GM23248 (cell line): ENCODE measurements at places on chromosomes 12 and 14. TPM values are rescaled to one million over a fixed set of nuclear protein-coding genes. Genes with fewer than 3 reads are reported as not detected.
A peak's percentile ranks its signal among the peaks of the same experiment; 100 is the strongest.

Gene WSCD2
- total RNA-seq: not detected in 2 replicates

Gene PLXNC1
- 1.9 and 2.1 TPM in 2 replicates for total RNA-seq

Gene IFNG-AS1
- not detected in 2 replicates for total RNA-seq

Gene LYZ
- total RNA-seq: not detected in 2 replicates

Gene GLIPR1L2
- 0.51 and 1.6 TPM in 2 replicates for total RNA-seq

Gene PDE3A
- 0.38 and 0.43 TPM in 2 replicates for total RNA-seq

DNA sequence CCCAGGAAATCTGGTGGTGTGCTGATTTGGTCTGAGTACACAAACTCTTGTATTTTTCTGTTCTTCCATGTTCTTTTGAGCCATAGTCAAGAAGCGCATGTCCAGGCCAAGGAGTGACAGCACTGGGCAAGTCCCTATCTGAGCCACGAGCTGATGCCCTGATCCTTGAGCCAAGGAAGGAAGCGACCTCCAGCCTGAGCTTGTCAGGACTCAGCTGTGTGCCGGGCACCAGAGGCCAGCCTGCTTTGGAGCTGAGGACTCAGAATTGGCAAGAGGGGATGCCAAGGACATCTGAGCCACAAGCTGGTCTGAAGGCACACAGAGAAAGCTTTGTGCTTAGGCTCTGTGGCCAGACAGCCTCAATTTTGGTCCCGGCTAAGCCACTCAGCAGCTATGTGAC is 52.6 kb downstream of the GALNT16 start:
- DNase-seq: no peak
- peaks cover 8% of the 10 kb centered on the region for H3K4me1 ChIP-seq
- no peaks in the 10 kb centered on the region for H3K36me3 ChIP-seq
- H3K27me3 ChIP-seq: 0 out of 2 replicates have a peak, but pooled peaks cover under 1% of the 10 kb centered on the region

DNA sequence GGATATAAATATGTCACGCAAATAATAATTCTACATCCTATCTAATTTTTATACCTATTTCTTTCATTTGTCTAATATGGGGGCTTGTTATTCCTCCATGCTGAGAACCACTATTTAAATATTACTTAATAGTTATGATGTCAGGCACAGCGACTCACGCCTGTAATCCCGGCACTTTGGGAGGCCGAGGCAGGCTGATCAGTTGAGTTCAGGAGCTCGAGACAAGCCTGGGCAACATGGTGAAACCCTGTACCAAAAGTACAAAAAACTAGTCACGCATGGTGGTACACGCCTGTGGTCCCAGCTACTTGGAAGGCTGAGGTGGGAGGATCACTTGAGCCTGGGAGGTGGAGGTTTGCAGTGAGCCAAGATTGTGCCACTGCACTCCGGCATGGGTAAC is 45.2 kb downstream of the GXYLT1 start:
- no peak for DNase-seq
- H3K4me3 ChIP-seq: no peak overlapping the region
- H3K27ac ChIP-seq: no peak overlapping the region
- peaks cover 12% of the 10 kb centered on the region for H3K36me3 ChIP-seq
- H3K4me1 ChIP-seq: 0 out of 2 replicates have a peak, but pooled peaks cover under 1% of the 10 kb centered on the region

DNA sequence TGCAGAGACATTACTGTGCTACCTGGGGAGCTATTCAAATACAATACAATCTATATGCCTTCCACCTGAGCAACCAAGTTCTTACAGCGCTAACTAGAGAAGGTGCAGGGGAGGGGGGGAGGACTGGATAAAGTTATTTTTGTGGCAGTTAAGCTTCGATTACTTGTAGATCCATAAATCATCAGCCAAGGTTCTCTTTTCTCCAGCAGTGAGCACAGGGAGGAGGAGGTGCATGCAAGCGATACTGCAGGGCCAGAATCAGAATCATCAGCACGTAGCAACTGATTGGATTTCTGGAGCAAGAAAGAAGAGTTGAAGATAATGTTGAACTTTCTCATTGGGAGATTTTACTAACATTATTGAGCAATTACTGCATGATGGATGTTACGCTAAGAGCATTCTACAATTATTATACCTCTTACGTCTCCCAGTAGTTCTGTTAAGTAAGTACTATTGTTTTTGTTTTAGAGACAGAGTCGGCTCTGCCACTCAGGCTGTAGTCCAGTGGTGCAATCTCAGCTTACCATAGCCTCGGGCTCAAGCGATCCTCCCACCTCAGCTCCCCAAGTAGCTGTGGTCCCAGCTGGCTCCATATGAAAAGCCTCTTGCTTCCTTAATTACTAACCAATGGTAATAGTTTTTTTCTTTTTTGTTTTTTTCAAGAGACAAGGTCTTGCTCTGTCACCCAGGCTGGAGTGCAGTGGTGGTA is 74.6 kb upstream of the EEA1 start:
- no peaks in the 10 kb centered on the region for H3K27me3 ChIP-seq
- H3K27ac ChIP-seq: no peak overlapping the region

DNA sequence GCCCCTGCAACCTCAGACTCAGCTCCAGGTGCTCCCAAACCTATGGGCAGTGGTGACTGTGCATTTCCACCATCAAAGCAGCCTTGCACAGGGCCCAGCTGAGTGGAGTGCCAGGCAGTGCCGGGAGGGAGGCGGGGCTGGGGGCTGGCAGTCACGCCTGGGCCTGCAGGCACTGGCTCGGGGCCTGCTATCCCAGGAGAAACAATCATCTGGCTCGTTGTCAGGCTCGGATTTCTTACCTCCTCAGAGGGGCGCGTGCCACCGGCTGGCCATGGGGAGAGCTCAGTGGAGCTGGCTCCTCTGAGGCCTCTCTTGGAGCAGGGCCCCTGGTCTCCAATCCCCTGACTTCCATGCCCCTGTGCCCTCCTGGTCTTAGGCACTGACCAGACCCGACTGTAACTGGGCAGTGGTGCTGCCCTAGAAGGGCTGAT is 20.2 kb upstream of the PPP1R13B start:
- no peak overlapping the region for H3K27ac ChIP-seq
- H3K4me1 ChIP-seq: 0 out of 2 replicates have a peak, but pooled peaks cover 4% of the 10 kb centered on the region
- no peaks in the 10 kb centered on the region for H3K36me3 ChIP-seq
- DNase-seq: no peak

GRCh38 chr12:99267038-99267437 is 380.5 kb upstream of the GARIN6 start:
- no peaks in the 10 kb centered on the region for H3K27me3 ChIP-seq
- no peaks in the 10 kb centered on the region for H3K36me3 ChIP-seq
- no peak overlapping the region for H3K4me3 ChIP-seq
- H3K27ac ChIP-seq: no peak overlapping the region
- H3K4me1 ChIP-seq: no peaks in the 10 kb centered on the region
- no peak for DNase-seq

DNA sequence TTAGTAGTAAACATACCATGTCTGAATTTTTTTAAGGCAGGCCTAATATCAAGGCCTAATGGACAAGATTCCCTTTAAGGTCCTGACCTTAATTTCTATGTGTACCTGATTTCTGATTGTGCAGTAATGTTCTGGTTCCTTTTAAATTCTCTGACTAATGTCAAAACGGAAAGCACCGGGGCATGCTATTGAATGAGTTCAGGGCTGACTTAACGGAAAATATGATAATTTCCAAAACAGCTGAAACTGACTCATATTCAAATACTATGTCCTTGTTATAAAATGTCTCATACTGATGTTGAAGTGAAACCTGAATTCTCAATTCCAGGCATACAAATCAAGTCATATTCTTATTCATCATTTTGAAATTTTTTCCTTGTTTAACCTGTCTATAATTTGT is 6.7 kb downstream of the TAS2R43 start:
- no peak for DNase-seq
- H3K27ac ChIP-seq: no peak overlapping the region
- H3K4me1 ChIP-seq: no peaks in the 10 kb centered on the region
- no peaks in the 10 kb centered on the region for H3K27me3 ChIP-seq
- no peak overlapping the region for H3K4me3 ChIP-seq

- no peaks in the 10 kb centered on the region for H3K27me3 ChIP-seq
- H3K27ac ChIP-seq: no peak overlapping the region
- H3K4me3 ChIP-seq: no peak overlapping the region
- peak; percentile 91 for DNase-seq
- peaks cover 31% of the 10 kb centered on the region for H3K4me1 ChIP-seq
- H3K36me3 ChIP-seq: no peaks in the 10 kb centered on the region
Observed at GRCh38 chr14:36996133-36996856, 176.1 kb downstream of the SLC25A21 start.

GRCh38 chr12:18805516-18806248 is 67.8 kb downstream of the CAPZA3 start:
- H3K4me3 ChIP-seq: no peak overlapping the region
- H3K36me3 ChIP-seq: no peaks in the 10 kb centered on the region
- no peaks in the 10 kb centered on the region for H3K27me3 ChIP-seq
- no peaks in the 10 kb centered on the region for H3K4me1 ChIP-seq

DNA sequence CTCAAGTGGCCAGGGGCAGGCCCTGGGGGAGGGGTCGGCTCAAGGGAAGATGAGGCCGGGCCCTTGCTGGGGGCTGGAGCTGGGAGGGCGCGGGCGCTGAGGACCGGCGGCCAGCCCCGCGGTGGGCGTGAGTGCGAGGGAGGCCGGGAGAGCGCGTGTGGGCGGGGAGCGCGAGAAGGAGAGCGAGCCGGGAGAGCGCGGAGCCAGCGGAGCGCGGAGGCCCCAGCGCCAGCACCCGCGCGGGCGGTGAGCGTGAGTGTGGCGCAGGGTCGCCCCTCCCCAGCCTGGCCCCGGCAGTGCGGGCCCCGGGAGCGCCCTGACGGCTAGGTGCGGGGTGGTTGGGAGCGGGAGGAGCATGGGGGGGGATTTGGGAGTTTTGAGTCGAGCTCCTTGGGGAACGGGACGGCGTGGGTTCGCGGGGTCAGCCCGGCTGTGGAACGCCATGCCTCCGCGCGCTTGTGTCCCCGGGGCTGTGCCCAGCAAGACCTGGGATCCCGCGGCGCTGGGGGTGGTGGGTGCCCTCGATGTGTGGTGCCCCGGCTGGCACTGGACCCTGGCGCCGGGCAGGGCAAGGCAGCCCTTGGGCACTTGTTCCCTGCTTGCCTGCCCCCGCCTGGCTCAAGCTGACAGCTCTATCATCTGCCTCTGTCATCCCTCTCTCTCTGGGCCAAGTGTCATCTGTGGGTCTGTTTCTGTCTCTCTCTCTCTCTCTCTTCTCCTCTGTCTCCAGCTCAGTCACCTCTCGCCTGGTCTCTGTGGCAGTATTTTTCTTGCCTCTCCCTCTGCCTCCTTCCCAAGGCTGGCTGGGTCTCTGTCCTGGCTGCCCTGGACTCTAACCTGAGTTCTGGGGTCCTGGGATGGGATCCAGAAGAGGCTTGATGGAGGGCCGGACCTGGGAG is at the start of gene LBHD2:
TSS of gene LBHD2 (plus strand) at position 190 of the 899 bp plus-strand sequence. CDS start 1,803 bp downstream, outside the sequence.
- H3K27ac ChIP-seq: no peak within 1 kb of the TSS
- DNase-seq: peak; percentile 56
- no peak within 1 kb of the TSS for H3K4me3 ChIP-seq

DNA sequence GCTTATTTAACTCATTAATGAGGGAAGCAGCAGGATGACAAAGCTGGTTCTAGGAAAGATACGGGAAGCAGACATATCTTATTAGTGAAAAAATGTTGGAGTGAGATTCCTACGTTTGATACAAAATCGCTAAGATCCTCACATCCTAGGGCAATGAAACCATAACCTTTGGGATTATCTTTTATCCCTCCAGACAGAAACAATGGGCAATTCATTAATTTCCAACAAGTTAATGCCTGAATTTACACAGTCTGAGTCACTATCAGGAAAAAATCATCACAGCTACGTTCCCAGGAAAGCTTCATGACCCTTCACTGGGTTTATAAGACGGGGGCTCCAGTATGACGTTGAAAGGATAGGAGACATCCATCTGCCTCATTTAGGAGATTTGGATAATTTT is 45.0 kb downstream of the SLC24A4 start:
- H3K36me3 ChIP-seq: no peaks in the 10 kb centered on the region
- DNase-seq: no peak
- peaks cover 48% of the 10 kb centered on the region for H3K27me3 ChIP-seq
- H3K4me3 ChIP-seq: no peak overlapping the region
- H3K4me1 ChIP-seq: no peaks in the 10 kb centered on the region
- no peak overlapping the region for H3K27ac ChIP-seq

GRCh38 chr12:128259556-128260070 is 7.4 kb upstream of the TMEM132C start:
- H3K27ac ChIP-seq: no peak overlapping the region
- no peak overlapping the region for H3K4me3 ChIP-seq
- H3K27me3 ChIP-seq: no peaks in the 10 kb centered on the region
- no peaks in the 10 kb centered on the region for H3K36me3 ChIP-seq
- no peaks in the 10 kb centered on the region for H3K4me1 ChIP-seq
- DNase-seq: peak; percentile 50

- no peaks in the 10 kb centered on the region for H3K36me3 ChIP-seq
- H3K27me3 ChIP-seq: no peaks in the 10 kb centered on the region
- H3K4me3 ChIP-seq: peak overlapping the region; percentile 91
- H3K27ac ChIP-seq: peak overlapping the region; percentile 73
- peak; percentile 87 for DNase-seq
Observed at GRCh38 chr12:54009171-54010052, 627 bp downstream of the HOXC8 start.

DNA sequence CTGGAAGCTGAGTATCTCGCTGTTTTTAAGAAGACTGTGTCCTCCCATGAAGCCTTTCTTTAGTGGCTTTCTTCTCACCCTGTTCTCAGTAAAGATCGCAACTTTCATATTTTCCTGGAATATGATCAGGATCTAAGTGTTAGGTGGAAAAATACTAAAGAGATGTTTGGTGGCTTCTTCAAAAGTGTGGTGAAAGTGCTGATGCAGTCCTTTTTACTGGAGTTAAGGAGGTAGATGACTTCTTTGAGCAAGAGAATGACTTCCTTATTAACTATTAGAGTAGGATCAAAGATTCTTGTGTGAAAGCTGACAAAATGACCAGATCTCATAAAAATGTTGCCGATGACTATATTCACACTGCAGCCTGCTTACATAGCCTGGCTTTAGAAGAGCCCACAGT is 141.6 kb downstream of the SLC5A8 start:
- no peaks in the 10 kb centered on the region for H3K4me1 ChIP-seq
- no peaks in the 10 kb centered on the region for H3K27me3 ChIP-seq
- H3K4me3 ChIP-seq: no peak overlapping the region
- H3K27ac ChIP-seq: no peak overlapping the region
- no peak for DNase-seq

DNA sequence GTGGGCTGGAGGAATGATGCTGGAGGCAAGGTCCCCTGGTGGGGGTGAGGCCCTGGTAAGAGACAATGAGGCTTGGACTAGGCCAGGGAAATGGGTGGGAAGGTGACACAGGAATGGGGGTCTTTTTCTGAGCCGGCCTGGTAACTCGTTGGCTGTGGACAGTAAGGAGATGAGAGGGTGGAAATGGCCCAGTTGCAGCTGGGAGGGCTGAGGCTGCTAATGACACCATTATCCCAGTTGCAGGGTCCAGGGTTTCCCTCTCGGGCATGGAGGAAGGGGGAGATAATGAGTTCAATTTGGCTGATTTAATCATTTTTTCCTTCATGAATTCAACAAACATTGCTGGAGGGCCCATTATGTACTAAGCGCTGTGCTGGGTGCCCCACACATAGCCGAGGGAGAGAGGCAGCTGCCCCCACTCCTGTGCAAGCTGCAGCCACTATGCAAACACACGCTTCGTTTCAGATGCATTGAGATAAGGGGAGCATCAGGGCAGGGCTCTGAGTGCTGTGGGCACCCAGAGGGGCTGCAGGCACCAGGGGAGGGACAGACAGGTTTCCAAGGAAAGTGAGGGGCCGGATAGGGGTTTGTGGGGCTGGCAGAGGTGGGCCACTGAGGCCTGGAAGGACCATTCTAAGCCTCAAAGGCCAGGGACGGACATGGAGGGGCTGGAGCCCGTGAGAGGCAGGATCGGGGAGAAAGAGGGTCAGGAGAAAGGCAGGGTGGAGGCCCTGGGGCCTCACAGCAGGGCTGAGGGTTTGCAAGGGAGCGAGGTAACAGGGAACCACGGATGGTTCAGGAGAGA is 43.2 kb upstream of the MEG3 start:
- no peaks in the 10 kb centered on the region for H3K36me3 ChIP-seq
- H3K27ac ChIP-seq: no peak overlapping the region
- H3K4me3 ChIP-seq: no peak overlapping the region
- no peak for DNase-seq
- peaks cover 67% of the 10 kb centered on the region for H3K27me3 ChIP-seq
